NCI-H2171 treated with DMSO at 0.1 percent for 48 hours (cell line): ENCODE measurements at places on chromosomes 1 and 21.

DNA sequence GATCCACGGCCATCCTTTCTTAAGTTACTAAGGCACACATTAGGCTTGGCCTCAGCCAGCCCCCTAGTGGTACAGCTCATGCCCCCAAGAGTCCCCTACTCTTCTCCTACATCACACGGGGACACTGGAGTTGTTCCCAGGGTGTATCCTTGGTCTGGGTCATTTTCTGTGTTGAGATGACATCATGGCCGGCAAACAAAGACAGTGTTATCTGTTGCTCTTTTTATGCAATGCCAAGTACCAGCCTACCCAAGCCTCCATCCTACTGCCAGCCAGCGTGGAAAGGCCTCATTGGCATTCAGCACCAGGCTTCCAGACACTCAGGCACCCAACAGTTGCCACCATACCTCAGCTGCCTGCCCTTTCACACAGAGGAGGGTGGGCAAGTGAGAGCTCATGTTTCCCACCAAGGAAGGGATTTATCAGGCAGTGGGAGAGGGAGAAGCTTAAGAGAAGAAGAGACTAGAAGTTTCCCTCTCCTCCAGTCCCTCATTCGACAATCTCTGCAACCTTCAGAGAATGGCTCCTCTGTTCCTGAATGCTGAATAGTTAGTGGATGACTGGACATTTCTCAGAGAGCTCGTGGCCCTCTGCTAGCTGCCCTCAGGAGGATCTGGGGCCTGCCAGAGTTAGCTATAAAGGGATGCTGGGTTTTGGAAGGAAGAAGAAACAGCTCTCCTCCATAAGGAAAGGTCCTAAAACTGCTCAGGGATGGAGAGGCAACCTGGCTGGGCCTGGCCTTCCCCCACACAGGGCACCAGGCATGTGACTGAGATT lies 17.7 kb downstream of the CBR1 start:
- DNase-seq, result no peak

GRCh38 chr1:114756009-114756892 lies 1.5 kb downstream of the CSDE1 start:
- DNase-seq, result no peak

GRCh38 chr1:159821171-159821867 lies 5.4 kb upstream of the SLAMF8 start:
- DNase-seq, result peak; percentile 66

DNA sequence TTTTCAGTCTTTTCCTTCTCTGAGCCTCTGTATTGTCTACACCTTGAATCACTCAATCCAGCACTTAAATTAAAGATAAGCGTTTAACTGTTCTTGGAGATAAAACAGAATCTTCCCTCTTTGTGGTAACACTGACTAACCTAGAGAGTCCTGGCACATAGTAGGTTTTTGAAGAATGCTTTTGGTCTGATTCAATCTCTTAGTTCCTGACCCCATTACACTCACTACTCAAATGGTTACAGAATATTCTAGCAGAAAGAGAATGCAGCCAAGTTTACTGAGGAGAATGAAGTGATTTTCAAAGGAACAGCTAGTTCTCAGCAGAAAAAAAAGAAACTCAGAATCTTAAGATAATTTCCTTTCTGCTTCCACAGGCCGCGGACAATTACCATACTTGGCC lies 309.2 kb upstream of the PRMT6 start:
- DNase-seq, result no peak

GRCh38 chr1:72851597-72851996 lies 569.3 kb upstream of the NEGR1 start:
- DNase-seq, result no peak

- no peak for DNase-seq
Measured at GRCh38 chr1:19645411-19646251, 1.5 kb downstream of the NBL1 start.

DNA sequence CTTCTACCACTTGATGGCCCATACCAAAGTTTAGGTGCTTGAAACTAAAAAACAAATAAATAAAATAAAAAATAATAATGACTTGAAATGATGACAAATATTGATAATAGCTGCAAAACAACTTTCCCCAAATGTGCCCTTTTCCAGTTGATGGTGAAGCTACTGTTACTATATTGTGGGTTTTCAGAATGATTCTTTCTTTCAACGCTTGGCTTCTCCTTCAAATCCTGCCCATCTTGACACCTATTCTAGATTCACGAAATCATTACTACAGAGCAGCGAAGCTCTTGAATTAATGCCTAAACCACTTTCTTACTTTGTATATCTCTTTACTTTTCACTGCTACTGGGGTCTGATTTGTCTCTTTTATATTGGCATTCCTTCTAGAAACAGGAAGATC lies 9.2 kb upstream of the C1orf141 start:
- DNase-seq, result no peak

DNA sequence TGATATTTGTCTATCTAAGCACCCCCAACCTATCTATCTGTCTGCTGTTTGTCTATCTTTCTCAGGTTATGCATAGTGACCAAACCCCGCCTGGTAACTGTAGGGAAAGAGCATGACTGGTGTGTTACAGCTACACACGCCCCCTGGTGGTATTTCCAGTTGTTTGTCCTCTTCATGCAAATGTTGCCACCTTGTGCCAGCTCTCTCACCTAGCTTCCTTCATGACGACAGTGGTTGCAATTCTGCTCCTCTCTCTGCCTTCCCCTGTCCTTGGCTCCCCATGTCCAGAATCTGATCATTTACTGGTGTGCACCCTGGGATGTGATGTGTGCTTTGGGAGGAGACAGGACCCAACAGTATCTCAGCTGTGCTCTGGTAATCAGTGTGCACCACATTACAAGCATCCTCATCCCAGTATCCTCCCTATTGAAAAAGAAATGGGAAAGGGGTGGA lies 8.1 kb upstream of the INKA2 start:
- peak; percentile 70 for DNase-seq

- peak; percentile 85 for DNase-seq
Measured at GRCh38 chr1:176691251-176692228, 228.6 kb downstream of the PAPPA2 start.

- no peak for DNase-seq
Measured at GRCh38 chr1:22767852-22768251, 57.2 kb downstream of the EPHB2 start.

GRCh38 chr1:28392027-28392652 lies 22.6 kb downstream of the PHACTR4 start:
- no peak for DNase-seq

DNA sequence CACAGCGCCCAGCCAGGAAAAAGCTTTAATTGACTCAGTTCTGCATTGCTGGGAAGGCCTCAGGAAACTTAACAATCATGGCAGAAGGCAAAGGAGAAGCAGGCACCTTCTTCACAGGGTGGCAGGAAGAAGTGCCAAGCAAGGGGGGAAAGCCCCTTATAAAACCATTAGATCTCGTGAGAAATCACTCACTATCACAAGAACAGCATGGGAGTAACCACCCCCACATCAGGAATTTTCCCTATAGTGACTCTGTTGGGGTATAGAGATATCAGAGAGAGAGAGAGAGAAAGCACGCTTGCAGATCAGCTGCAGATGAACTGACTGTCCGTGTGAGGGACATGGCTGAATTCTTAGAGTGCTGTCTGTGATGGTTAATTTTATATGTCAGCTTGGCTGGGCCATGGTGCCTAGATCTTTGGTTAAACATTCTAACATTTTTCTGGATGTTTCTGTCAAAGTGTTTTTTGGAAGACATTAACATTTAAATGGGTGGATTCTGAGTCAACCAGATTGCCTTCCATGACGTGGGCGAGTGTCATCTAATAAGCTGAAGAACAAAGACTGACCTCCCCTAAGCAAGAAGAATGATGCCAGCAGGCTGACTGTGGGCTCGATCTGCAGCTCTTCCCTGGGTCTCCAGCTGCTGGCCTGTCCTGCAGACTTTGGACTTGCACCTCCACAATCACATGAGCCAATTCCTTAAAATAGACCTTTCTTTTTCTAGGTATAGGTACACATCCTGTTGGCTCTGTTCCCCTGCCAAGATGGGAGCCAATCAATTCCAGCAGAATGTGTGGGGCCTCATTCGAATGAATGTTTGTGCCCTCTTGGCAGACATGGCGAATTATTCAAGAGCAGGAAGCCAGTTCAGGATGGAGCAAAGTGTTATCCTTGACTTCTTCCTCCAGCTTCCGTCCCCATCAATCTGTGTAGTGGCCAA lies 21.4 kb upstream of the CPT2 start:
- DNase-seq, result no peak

- DNase-seq, result peak; percentile 64
Measured at GRCh38 chr1:113194846-113195830, 122.1 kb downstream of the LRIG2 start.

DNA sequence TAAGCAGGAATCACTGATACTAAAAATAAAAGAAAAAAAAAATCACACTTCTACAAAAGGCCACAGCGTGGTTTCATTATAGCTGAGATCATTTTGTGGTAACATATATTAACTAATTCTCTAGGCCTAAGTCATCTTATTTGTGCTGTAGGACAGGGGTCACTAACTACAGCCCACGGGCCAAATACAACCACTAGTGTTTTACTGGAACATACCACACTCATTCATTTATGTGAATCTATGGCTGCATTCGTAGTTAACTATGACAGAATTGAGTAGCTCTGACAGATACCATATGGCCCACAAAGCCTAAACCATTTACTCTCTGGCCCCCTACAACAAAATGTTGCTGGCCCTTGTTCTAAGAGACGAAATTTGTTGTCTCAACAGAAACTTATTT lies 224.4 kb downstream of the VAV3 start:
- DNase-seq, result no peak

GRCh38 chr21:36183144-36183795 lies 26.6 kb downstream of the DOP1B start:
- no peak for DNase-seq

DNA sequence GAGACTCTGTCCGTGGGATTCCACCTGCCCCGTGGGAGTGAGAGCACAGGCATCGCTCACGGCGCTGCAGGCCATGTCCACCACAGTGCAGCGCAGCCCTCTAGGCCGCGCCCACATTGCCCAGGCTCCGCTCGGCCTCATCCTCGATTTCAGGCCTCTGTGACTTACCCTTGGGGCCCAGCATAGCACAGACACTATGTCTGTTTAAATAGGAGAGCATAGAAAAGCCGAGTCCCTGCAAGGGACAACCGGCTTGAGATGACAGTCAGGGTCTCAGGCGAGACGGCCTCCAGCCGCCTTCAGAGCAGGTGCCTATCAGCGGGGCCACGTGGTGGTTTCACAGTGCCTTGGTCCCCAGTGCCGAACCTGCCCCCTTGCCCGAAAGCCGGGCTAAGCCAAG lies 56.9 kb upstream of the POFUT2 start:
- DNase-seq, result no peak

DNA sequence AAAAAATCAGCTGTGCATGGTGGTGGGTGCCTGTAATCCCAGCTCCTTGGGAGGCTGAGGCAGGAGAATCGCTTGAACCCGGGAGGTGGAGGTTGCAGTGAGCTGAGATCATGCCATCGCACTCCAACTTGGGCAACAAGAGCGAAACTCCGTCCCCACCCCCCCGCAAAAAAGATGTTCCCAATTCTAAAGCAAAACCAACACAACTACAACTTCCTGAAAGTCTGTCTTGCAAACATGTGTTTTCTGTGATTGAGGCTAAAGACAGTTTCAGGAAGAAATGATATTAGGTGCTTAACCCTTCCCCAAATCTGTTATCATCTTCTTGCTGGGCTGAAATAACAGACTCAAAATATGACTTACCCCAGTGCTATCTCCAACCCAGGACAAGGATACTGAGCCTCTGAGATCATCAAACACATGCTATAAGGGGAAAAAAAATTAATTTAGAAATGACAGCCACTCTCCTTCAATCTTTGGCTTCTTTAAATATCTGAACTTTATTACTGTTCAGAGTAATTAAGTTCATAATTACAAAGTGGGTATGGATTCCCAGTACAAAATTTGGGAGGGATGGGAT lies 28.5 kb downstream of the SORT1 start:
- DNase-seq, result no peak

DNA sequence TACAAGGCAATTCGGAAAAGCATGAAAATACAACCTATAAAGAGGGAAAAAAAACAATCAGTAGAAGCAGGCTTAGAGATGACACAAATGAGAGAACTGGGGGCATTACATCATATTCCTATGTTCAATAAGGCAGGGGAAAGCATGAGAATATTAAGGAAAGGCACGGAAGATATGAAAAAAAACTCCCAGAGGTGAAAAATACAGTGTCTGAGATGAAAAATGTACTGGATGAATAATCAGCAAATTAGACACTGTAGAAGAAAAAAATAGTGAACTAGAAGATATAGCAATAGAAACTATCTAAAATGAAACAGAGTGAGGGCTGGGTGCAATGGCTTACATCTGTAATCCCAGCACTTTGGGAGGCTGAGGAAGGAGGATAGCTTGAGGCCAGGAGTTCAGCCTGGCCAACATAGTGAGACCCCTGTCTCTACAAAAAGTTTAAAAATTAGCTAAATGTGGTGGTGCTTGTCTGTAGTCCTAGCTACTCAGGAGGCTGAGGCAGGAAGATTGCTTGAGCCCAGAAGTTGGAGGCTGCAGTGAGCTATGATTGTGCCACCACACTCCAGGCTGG lies 101.8 kb downstream of the ST3GAL3 start:
- DNase-seq, result no peak

DNA sequence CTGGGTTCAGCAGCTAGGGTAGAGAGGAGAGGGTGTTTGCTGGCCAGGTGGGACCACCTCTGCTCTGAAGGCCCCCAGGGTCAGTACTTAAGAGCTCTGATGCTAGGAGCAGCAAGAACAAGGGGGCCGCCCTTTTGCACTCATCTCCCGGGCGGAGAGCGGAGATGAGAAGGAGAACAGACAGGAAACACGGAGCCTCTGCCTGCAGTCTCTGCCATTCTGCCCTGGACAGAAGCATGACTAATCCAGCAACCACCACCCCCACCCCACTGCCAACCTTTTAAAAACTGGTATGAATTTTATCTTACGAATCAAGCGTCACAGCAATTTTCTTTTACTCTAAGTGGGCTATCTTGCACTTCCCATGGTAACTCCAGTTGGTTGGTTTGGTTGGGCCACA lies 34.5 kb downstream of the PARP1 start:
- DNase-seq, result no peak

- peak; percentile 98 for DNase-seq
Measured at GRCh38 chr1:47309427-47309826, 4.5 kb downstream of the STIL start.

DNA sequence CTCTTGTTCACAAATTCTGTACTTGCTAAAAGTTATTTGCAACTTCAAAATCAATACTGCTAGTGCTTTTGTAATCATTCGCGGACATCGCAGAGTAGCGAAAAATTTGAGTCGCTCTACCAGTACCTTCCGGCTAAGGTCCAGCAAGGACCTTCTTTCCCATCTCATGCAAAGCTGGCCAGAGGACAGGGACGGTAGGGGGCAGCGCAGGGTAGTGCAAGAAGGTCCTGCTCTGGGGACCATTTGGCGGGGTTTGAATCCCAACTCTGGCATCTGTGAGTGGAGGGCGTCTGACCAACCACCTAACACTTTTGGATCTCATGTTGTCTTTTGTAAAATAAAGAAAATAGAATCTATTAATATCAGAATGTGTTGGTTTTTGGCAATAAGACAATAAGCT lies 258.3 kb downstream of the SPATA17 start:
- no peak for DNase-seq
